Thoracic aorta endothelial cell (primary cell): ENCODE measurements at places on chromosomes 3 and 15. TPM values are rescaled to one million over a fixed set of nuclear protein-coding genes. Genes with fewer than 3 reads are reported as not detected.

Gene UCN2
- total RNA-seq: not detected in 2 replicates

Gene SMC4
- total RNA-seq: 245 and 315 TPM in 2 replicates

Gene SCAANT1
- total RNA-seq: not detected in 2 replicates

Gene PYGO1
- total RNA-seq: 3.3 and 6.3 TPM in 2 replicates

Gene PRKCD
- total RNA-seq: 4.5 and 5.8 TPM in 2 replicates

Gene SAMD7
- not detected in 2 replicates for total RNA-seq

Gene DPPA2
- not detected in 2 replicates for total RNA-seq

Gene ARGFX
- not detected in 2 replicates for total RNA-seq

Gene PFN2
- total RNA-seq: 141 and 156 TPM in 2 replicates

Gene SACM1L
- total RNA-seq: 42.8 and 48.9 TPM in 2 replicates

Gene NCBP2
- total RNA-seq: 64.3 and 65.4 TPM in 2 replicates

Gene CEP70
- 13.3 and 14.4 TPM in 2 replicates for total RNA-seq

Gene GRAMD1C
- total RNA-seq: 29.9 and 32.2 TPM in 2 replicates

Gene ZNF860
- 1.9 and 3.6 TPM in 2 replicates for total RNA-seq

Gene CLDN1
- 0.07 and 0.27 TPM in 2 replicates for total RNA-seq

Gene COL6A6
- total RNA-seq: not detected in 2 replicates

Gene SCN11A
- total RNA-seq: 0.14 and 0.27 TPM in 2 replicates

Gene ITPKA
- total RNA-seq: 0.36 and 1.2 TPM in 2 replicates

Gene PLEKHO2
- 17.3 and 24.8 TPM in 2 replicates for total RNA-seq

Gene KLHL6
- total RNA-seq: 15.7 and 23.4 TPM in 2 replicates

Gene TRH
- not detected in 2 replicates for total RNA-seq

Gene PLSCR4
- total RNA-seq: 63.7 and 129 TPM in 2 replicates

Gene FBXW12
- total RNA-seq: not detected in 2 replicates

Gene LRRC34
- 7.2 and 7.3 TPM in 2 replicates for total RNA-seq

Gene MYO5C
- 8.1 and 11.7 TPM in 2 replicates for total RNA-seq

Gene SLC22A13
- total RNA-seq: 0.22 and 0.27 TPM in 2 replicates

Gene PGBD4
- total RNA-seq: 1.7 and 1.8 TPM in 2 replicates

Gene RYR3
- total RNA-seq: under 0.01 and 0.66 TPM in 2 replicates

Gene ADAMTS7
- 7.2 and 18.9 TPM in 2 replicates for total RNA-seq

Gene GOLGA8H
- total RNA-seq: 1.4 and 2.1 TPM in 2 replicates

Gene GNAT1
- total RNA-seq: not detected in 2 replicates

Gene CD96
- not detected in 2 replicates for total RNA-seq

Gene GOLGA8S
- under 0.01 and 0.07 TPM in 2 replicates for total RNA-seq

Gene SEMA6D
- 10.0 and 12.4 TPM in 2 replicates for total RNA-seq

Gene RTP3
- total RNA-seq: not detected in 2 replicates

Gene CCNDBP1
- 65.8 and 77.0 TPM in 2 replicates for total RNA-seq

Gene CDC25A
- total RNA-seq: 25.3 and 27.0 TPM in 2 replicates

Gene KLHL40
- total RNA-seq: under 0.01 TPM in 1 of 2 replicates, not detected in the other

Gene RLBP1
- not detected in 2 replicates for total RNA-seq

Gene CCDC39
- total RNA-seq: 0.14 TPM in 1 of 2 replicates, not detected in the other

Gene MORC1
- total RNA-seq: not detected in 2 replicates

Gene TMEM212
- not detected in 2 replicates for total RNA-seq

Gene TM4SF4
- not detected in 2 replicates for total RNA-seq

Gene ZNF80
- not detected in 2 replicates for total RNA-seq

Gene PPP1R14D
- total RNA-seq: not detected in 2 replicates

Gene RGMA
- total RNA-seq: 0.14 TPM in 1 of 2 replicates, not detected in the other

Gene CISH
- total RNA-seq: 0.40 and 0.79 TPM in 2 replicates

Gene MKRN3
- 0.79 TPM in 1 of 2 replicates, not detected in the other for total RNA-seq

Gene RHOV
- not detected in 2 replicates for total RNA-seq

Gene PLS1
- total RNA-seq: 2.4 and 3.3 TPM in 2 replicates

Gene RHCG
- total RNA-seq: not detected in 2 replicates

Gene STRIT1
- total RNA-seq: not detected in 2 replicates

Gene CLDN11
- total RNA-seq: 7.5 and 191 TPM in 2 replicates
